ENCODE measurements at places on chromosomes 7 and 10. TPM values are rescaled to one million over a fixed set of nuclear protein-coding genes. Genes with fewer than 3 reads are reported as not detected.

GRCh38 chr10:81730891-81731290 lies 144.1 kb upstream of the NRG3 start:
- no peak for DNase-seq
- no peaks in the 10 kb centered on the region for H3K27me3 ChIP-seq
- no peaks in the 10 kb centered on the region for H3K36me3 ChIP-seq
- no peak overlapping the region for H3K27ac ChIP-seq
- peaks cover 11% of the 10 kb centered on the region for H3K4me1 ChIP-seq
- no peak overlapping the region for H3K4me3 ChIP-seq

GRCh38 chr10:87053577-87054181 lies 33.6 kb downstream of the FAM25A start:
- no peaks in the 10 kb centered on the region for H3K27me3 ChIP-seq
- H3K4me3 ChIP-seq = no peak overlapping the region
- H3K4me1 ChIP-seq = no peaks in the 10 kb centered on the region

- H3K27me3 ChIP-seq = no peaks in the 10 kb centered on the region
- H3K36me3 ChIP-seq = no peaks in the 10 kb centered on the region
- DNase-seq = no peak
- no peak overlapping the region for H3K4me3 ChIP-seq
- no peaks in the 10 kb centered on the region for H3K4me1 ChIP-seq
Observed at GRCh38 chr7:42677751-42678699, 233.8 kb downstream of the C7orf25 start.

SPDYE16 gene
- total RNA-seq = 0.34 TPM

GPRIN2 gene
- total RNA-seq = 26.0 TPM
